ENCODE measurements at places on chromosomes 5 and 9. TPM values are rescaled to one million over a fixed set of nuclear protein-coding genes. Genes with fewer than 3 reads are reported as not detected.

TMEM252 gene
- total RNA-seq: not detected

GRCh38 chr9:124875501-124875900 is 13.6 kb downstream of the ARPC5L start:
- no peaks in the 10 kb centered on the region for H3K27me3 ChIP-seq
- no peak overlapping the region for H3K4me3 ChIP-seq

KIF20A gene
- total RNA-seq: 1.1 TPM

- no peak for DNase-seq
- peaks cover 12% of the 10 kb centered on the region for H3K4me1 ChIP-seq
- H3K4me3 ChIP-seq: peak overlapping the region; percentile 25
- no peaks in the 10 kb centered on the region for H3K36me3 ChIP-seq
Observed at GRCh38 chr9:135701067-135701958, 672 bp upstream of the KCNT1 start.

DNA sequence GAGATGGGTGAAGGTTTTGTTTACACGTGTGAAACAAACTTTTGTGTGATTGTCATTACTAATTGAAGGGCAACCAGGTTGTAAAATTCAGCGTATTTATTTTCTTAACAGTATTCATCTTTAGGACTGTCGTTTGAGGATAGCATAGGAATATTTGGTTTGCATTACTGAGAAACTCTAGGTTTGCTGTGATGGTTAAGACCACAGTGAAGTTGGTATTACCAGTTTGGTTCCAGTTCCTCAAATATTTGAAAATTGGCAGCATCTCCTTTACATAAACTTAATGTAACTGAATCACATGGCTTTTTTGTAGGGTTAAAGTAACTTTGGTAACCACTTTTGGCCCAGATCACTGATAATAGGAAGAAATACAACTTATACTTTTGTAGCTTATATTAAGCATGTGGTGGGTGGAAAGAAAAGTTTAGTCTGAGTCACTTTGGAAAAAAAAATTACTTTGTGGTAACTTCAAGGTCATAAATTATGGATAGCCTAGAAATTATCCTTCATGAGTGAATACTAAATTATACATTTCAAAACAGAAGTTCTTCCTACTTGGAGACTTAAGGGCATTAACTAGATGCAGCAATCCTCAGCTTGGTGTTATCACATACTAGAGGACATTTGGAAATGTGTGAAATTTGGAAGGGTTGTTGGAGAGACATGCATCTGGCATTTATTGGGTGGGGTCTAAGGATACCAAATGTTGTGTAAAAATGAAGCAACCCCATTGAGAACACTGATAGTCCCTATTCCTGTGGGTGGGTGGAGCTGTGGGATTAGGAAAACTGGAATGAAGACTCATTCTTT is 33.9 kb downstream of the G3BP1 start:
- no peaks in the 10 kb centered on the region for H3K27me3 ChIP-seq
- no peaks in the 10 kb centered on the region for H3K36me3 ChIP-seq
- H3K4me3 ChIP-seq: no peak overlapping the region

- no peak overlapping the region for H3K4me3 ChIP-seq
- H3K27me3 ChIP-seq: no peaks in the 10 kb centered on the region
- no peaks in the 10 kb centered on the region for H3K36me3 ChIP-seq
- H3K27ac ChIP-seq: no peak overlapping the region
- DNase-seq: no peak
Observed at GRCh38 chr5:65015767-65016166, 247.0 kb downstream of the CWC27 start.

DNA sequence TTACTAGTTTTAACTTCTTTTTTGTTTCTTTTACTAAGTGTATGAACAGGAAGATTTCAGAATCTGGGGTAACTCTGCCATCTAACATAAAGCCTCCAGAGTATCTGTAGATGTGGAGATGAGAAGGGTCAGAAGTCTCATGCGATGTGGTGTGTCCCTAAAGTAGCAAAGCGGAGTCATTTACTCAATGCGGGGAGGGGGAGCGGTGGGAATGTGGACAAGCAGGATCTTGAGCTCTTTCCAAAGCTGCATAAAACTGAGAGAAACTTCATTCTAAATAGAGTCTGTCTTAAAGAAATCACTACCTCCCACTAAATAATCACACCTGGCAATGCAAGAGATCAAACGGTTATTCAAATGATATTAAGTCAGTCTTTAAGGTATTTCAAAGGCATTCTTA is 92.4 kb downstream of the MED27 start:
- H3K36me3 ChIP-seq: no peaks in the 10 kb centered on the region
- H3K27me3 ChIP-seq: no peaks in the 10 kb centered on the region
- H3K27ac ChIP-seq: no peak overlapping the region
- no peaks in the 10 kb centered on the region for H3K4me1 ChIP-seq
- DNase-seq: no peak

DRD1 gene
- 0.15 TPM for total RNA-seq

TUSC1 gene
- total RNA-seq: 22.7 TPM

AJM1 gene
- total RNA-seq: 2.0 TPM

FGF10 gene
- 12.9 TPM for total RNA-seq

Measured in ovary (tissue), 10 donors.